ENCODE measurements at places on chromosomes 12 and 14.

DNA sequence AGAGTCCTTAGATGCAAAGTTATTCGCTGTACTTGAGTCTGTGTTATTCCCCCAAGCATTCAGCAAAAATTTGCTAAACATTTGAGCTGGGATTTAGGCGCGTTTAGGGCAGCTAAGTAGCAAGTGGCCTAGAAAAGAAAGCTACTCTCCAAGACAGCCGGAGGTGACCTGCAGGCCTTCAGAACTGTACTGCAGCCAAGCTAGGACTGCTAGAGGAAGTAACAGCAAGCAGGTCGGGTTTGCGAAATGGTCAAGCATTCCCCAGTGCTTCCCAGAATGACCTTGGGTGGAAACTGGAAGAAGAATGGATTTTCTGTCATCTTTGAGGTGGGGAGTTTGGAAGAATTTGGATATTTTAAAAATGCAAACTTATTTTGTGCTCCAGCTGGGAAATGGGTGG, 287.5 kb downstream of the FOXN3 start:
- no peak for DNase-seq

- DNase-seq = no peak
Observed at GRCh38 chr14:56379956-56380355, 199.6 kb upstream of the TMEM260 start.

GRCh38 chr14:86787717-86788116, 1205.3 kb downstream of the GALC start:
- no peak for DNase-seq

GRCh38 chr14:96965885-96966595, 168.9 kb downstream of the VRK1 start:
- no peak for DNase-seq

- no peak for DNase-seq
Observed at GRCh38 chr12:62784576-62784975, 150.4 kb downstream of the PPM1H start.

DNA sequence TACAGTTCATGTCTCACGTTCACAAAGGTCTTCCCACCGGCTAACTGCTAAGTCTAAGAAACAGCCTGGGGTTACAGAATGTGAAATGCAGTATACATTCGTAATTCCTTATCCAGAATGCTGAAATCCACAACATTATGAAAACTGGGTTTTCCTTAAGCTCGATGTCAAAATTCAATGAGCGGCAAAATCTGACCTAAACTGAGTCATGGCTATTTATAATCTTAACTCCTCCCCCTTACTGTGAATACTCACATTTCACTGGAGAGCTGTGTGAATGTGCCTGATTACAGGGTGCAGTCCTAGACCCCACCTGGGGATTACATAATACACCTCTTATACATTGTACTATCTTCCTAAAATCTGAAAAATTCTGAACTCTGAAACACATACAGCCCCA, 35.3 kb downstream of the STX2 start:
- no peak for DNase-seq

DNA sequence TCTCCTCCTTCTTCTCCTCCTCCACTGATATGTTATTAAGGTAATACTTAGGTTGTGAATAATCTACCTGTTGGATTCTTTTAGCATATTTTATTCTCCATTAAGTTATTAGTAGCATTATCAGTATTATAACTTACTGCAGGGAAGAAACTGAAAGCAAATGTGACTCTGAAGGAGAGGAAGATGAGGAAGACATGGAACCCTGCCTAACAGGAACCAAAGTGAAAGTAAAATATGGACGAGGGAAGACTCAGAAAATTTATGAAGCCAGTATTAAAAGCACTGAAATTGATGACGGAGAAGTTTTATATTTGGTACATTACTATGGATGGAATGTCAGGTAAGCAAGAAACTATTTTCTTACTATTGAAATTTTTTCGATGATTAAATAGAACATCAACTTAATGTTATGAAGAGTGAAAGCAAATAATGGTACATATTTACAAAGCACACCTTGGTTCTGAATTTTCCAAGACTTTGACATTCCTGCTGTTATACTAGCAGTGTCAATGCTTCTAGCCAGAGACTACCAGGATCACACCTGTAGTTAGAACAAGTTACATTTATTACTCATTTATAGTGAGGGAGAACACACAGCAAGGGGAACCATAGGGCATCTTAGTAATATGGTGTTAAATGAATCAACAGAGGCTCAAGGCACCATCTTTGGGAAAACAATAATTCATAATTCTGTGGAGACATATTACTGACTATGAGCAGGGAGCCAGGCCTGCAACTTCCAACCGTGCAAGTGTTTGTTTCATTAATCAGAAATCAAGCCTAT, 42.0 kb upstream of the TOMM20L start:
- no peak for DNase-seq

DNA sequence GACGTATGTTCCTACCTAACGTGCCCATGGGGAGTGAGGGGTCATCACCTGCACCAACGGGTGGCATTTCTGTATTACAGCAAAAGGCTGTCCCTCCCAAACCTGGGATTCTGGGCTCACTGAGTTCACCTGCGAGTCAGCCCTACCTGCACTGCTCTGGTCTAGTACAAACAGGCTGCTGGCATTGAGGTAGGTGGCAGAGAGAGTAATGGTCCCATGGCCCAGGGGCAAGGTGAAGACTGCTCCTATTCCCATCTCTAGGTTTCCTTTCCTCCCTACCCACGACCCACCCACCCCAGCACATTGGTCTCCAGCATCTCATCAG, 421 bp downstream of the SUOX start:
- DNase-seq = no peak

GRCh38 chr12:88182416-88182815, 40.3 kb downstream of the TMTC3 start:
- no peak for DNase-seq

DNA sequence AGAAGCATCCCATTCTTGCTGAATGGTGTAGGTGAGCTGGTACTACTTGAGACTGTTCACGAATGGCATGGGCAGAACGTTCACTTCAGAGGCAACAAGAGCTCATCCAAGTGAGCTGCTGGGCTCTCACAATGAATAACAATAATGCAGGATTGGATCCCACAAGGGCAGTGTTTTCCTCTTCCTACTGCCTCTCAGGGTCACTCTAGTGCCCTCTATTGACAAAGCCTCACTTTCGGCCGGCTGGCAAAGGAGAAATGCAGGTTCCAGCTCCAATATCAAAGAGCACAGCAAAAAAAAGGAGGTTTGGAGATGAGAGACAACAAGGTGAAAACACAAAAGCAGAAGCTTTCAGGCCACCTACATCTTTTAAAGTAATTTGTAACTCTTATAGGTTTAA, 74.6 kb upstream of the MYF6 start:
- DNase-seq = no peak

GRCh38 chr12:26077915-26078702, 46.7 kb downstream of the BHLHE41 start:
- no peak for DNase-seq

DNA sequence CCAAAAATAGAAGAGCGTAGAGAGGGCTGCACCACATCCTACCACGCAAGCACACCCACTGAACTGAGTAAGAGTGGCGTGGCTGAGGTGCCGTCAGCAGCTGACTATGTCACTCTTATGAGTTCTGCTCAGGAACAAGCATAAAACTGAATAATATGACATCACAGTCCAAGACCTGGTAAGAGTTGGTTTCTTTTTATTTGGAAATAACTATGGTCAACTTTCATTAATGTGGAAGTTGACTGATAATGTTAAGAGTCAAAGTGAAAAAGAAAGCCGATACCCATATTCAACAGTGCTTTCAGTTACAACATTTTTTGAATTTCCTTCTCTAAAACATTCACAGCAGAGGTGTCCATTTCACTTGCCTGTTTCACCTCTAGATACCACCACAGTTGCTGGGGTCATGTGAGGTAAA, 44.6 kb downstream of the GNS start:
- no peak for DNase-seq

DNA sequence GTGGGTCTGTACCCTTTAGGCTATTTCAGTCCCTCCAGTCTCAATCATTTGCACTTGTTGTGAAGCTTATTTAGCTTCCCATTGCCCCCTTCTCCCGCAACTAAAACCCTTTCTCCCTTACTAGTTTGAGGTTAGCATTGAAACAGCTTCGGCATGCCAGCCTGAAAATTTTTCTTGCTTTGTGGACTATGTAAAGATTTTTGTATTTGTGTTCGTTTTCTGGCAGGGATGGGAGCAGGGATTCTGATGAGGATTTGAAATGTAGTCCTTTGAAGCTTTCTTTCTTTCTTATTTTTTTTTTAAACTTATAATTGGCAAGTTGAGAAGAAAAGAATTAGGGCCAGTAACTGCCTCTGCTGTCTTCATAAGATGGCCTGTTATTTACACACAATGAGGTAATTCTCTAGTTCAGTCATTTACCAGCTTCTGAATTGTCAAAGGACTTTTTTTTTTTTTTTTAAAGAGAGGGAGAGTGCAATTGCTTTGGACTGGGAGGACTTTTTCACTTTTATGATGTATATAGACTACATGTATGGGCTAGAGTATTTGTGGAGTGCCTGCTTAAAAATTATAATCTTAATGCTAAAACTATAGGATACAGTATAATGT, 29.0 kb downstream of the PALS1 start:
- no peak for DNase-seq

DNA sequence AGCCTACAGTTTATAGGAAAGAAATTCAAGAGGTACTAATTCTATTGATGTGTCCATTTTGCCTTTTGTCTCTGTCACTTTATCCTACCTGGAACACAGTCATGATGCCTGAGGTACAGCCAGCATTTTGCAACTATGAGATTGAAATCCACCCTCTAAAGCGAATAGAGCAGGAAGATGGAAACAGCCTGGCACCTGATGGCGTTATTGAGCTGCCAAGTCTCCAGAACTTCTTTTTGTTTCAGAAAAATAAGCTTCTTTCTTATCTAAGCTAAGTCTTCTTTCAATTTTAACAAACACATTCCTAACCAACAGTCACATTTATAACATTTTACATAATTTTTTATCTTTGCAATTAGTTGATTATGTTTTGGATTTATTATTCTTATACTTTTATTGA, 182.1 kb downstream of the PAWR start:
- DNase-seq = no peak

DNA sequence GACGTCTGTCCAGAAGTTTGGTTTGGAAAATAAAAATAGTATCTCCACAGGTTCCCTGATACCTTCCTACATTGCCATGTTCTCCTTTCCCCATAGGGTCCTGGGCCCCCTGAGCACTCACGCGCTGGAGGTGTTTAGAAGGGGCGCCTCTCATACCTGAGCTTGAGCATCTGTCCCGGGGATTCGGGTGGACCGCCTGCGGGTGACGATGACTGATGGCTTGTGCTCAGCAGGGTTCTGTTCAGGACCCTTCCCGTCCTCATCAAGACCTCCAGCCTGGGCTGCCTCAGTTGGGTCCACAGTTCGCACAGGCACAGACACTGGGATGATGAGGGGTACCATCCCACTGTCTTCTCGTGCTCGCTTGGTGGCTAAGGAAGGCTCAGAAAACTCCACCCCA, 22.7 kb upstream of the PNMA1 start:
- no peak for DNase-seq

DNA sequence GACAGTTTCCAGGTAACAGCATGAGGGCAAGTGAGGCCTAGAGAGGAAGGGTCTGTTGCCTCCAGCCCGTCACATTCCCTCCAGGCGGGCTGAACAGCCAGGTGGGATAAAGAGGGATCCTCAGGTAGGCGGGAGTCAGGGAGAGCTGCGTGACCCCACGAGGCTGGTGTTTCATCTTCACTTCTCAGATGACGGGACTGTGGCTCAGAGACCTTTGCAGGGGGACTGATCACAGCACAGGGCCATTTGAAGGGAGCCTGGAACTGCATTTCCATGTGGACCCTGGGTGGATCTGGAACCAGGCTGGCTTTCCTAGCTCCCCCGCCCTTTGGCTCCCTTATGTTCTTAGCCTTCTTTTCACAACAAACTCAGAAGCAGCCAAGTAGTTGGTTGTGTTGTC, 37.4 kb downstream of the SH2B3 start:
- no peak for DNase-seq

DNA sequence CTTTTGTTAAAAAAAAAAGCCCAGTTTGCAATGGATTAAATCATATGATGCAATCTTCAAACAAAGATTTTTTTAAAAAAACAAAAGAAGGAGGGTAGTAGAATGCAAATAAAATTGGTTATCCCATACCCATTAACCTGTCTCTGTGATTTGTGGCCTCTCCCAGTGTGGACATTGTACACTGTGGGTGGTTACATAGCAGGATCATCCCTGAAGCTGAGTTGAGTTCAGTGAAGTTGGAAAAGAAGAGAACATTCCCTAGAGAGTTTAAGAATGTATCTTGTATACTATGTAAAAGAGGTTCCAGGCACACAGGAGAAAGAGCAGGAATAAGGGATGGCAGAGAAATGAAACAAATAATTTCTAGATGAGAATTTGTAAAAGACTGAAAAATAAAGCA, 142.4 kb upstream of the SLC16A7 start:
- DNase-seq = no peak

GRCh38 chr12:71592841-71593240, 70.8 kb downstream of the ZFC3H1 start:
- DNase-seq = no peak

All from HCT116 (cell line).